DND-41 (cell line): ENCODE measurements at places on chromosomes 7 and 10.

- no peak for DNase-seq
These were observed 116.6 kb downstream of the AOAH start for GRCh38 chr7:36607721-36608095.

DNA sequence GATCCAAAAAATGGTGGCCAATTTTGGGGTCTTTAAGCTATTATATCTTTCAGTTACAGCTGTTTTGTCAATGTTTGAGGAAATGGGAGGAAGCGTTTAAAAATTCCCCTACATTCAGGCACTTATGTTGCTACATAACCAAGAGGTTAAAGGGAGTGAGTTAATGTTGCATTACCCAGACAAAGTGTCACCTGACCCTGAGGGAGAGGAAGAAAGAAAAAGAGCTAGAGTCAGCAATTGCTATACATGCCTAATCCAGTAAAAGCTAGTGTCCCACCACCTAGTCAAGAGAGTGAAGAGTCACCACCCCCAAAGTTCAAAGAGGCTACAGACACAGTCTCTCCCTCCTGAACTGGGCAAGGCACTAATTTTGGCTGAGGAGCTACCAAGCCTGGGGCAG is 69.5 kb upstream of the ZNF92 start:
- DNase-seq: no peak

DNA sequence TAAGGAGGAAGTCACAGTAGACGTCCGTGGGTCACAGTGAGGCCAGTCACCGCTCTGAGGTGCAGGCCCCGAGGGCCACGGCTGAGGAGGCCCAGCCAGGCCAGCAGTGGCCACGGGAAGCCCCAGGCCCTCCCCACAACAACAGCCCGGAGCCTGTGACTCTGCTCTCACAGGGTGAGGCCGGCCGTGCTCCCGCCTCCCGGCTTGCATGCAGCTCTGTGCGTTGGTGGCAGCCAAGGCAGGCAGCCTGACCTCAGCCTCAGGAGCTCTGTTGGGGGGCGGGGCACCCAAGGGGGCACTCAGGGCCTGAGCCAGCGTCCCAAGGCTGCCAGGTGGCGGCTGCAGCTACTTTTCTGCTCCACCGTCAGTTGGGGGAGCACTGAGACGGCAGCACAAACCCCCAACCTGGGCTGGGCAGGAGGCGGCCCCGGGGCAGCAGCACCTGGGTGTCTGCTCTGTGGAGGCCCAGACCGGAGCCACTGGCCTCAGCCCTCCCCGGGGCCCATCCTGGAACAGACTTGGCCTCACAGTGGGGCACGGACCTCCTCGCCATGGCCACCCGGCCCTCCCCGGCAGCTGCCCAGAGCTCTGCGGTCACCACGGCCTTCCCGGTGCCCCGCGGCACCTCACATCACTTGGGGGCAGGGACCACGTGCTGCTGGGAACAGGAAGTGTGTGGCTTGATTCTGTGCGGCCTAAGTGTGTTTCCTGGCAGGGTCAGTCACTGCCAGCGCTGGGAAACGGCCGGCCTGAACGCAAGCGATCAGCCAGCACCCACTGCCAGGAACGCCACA is 13.3 kb downstream of the CYP2W1 start:
- no peak for DNase-seq

DNA sequence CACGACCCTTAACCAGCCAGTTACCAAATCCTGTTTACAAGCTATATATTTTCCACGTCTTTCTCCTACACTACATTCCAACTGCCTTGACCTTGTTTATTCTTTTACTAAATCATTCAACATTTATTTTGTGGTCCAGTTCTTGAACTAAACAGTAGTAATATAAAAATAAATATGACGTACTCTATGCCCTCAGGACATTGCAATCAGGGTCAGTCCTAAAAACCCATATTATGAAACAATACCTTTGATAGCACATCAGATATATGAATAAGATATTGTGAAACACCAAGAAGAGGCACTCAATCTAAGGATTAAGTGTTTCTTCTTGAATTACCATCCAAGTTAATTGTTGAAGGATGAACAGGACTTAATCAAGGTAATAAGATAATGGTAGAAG is 52.5 kb upstream of the WNT16 start:
- DNase-seq: no peak

DNA sequence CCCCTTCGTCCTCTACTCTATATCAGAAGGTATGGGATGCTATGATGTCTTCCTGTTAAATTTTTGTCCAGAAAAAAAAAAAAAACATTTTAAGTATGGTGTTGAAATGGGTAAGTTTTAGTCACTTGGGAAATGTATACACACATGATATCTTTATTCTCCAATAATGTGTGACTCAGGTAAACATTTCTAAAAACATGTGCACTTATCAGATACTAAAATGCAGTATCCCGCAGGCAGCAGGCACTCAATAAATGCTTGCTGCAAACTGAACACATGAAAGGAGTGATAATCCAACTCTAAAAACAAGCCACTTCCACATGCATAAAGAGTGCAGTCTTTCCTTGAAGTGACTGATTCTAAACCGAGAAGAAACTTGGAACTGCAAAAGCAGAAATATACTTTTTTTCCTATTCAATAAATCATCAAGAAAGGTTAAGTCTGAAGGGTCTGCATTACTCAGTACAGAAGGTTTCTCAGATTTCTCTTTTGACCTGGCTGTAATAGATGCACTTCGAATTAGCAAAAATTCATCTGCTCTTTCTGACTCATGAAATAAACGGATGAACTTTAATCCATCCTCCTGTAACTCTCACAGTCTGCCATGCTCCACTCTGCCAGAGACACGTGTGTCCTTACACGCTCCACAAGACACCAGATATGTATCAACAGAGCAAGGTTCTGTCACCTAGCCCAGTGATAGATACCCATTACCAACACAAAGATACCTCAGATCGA is 84.0 kb downstream of the HIPK2 start:
- no peak for DNase-seq

DNA sequence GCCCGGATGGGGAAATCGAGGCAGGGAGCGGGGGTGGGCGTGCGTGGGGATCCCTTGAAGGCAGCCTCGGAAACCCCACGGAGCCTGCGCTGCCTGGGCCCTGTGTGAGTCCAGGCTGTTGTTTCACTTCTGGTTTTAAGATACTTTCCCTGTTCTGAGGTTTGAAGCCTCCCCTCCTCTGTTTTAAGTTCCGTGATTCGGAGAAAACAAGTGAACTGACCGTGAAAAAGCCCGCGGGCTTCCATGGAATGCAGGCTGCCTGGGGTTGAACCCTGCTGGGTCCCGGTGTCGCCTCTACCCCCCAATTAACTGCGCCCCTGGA is 401 bp downstream of the LRRC27 start:
- DNase-seq: no peak

- DNase-seq: no peak
These were observed 954.2 kb downstream of the PCDH15 start for GRCh38 chr10:53846809-53847208.

- no peak for DNase-seq
These were observed 52.7 kb downstream of the VWDE start for GRCh38 chr7:12350971-12351370.

- no peak for DNase-seq
These were observed 49.1 kb downstream of the PLCE1 start for GRCh38 chr10:94042834-94043175.

DNA sequence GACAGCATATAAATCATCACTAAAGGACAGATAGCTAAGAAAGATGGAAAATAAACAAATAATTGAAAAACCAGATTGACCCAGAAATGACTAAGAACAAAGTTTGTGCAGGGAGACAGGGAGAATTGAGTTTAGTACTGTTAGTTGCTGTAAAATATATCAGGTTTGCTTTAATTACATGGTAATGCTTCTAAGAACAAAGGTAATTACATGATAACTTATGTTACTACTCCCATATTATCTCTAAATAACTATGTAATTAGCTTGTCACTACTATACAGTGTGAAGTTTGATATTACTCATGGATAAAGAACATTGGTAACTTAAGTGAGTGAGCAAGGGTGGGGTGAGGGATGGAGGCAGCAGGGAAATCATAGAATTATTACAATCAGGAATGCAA is 135.2 kb upstream of the KAT6B start:
- DNase-seq: no peak

DNA sequence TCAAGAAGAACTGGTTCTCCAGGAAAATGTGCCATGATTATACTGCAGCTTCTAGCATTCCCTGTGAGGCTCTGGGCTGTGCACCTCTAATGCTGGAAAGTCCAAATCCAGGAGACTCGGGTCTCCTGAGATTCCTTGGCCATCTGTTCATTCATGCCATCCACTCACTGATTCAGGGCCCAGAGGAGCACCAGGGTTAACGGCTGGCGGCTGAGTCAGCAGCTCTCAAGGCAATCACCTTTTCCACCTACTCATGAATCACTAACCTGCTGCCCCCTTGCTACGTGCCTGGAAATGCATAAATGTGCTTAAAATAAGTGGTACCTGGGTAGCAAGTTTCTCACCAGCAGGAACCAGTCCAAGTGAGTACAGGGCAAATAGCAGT is 132.7 kb downstream of the KCNMA1 start:
- no peak for DNase-seq

GRCh38 chr7:932651-932975 is 21.9 kb downstream of the ADAP1 start:
- DNase-seq: no peak

DNA sequence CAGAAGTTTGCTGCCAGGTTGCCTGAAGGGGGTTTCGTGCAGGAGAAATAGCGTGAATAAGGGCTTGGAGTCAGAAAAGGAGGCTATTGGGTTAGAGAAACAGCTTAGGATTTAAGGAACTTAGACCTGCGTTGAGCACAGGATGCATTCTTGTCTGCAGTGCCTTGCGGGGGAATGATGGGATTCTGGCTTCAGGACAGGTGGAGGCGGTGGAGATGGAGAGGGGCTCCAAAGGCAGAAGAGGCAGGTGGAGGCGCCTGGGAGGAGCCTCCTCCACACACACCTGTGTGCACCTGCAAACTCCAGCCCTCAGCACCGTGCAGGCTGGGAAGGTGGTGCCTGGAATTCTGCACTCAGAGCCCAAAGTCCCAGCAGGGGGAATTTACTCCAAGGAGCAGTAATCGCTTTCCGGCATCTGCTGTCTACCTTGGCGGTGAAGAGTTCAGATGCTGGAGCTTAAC is 1.8 kb downstream of the CLIP2 start:
- no peak for DNase-seq

DNA sequence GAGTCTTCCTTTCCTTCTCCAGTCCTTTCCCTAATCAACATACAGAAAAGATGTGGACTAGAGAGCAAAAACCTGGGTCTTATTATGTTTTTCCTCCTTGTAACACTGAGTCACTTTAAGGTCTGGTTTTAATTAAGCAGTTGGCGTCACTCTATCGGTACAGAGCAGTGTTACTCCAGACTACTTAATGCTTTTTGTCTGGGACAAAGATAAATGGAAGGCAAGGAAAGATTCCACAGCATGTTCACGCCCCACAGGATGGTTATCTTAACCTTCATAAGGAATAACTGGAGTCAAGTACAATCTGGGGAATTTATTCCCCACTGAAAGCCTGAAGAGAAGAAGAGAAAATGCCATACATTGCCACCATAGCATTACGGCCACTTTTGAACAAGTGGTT is 145.7 kb downstream of the ELAPOR2 start:
- no peak for DNase-seq

DNA sequence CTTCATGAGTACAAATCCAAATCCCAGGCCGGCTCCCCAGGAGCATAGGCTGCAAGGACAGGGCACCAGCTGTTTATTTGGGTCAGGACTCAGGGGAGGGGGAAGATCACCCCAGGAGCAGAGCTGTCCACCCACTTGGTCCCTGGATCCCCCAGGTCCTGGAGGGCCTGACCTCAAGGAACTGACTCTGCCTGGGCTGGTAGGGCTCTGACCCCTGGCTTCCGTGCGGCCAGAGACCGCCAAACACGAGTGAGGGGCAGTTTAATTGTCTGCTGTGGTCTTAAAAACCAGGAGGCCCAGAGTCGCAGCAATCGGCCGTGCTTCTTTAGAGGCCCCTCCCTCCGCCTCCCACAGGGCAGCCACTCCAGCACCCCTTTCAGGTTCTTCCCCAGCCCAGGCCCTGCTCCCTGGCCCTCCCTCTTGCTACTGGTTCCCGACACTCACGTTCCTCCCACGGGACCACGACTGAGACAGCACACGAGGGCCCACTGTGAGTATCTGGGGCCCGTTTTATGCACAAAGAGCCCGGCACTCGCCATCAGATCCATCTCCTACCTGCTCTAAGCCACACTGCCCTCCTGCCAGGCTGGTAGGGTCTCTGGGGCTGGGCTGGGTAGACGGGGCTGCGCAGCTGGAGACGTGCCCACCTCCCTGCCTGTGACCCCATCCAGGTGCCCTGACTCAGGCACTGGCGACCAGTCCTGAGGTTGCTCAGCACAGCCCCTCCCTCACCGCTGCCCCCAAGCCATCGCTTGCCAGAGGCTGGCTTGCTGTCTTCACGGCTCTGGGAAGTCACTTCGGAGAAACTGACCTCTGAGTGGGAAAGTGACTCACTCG is 30.0 kb upstream of the CFAP46 start:
- no peak for DNase-seq

DNA sequence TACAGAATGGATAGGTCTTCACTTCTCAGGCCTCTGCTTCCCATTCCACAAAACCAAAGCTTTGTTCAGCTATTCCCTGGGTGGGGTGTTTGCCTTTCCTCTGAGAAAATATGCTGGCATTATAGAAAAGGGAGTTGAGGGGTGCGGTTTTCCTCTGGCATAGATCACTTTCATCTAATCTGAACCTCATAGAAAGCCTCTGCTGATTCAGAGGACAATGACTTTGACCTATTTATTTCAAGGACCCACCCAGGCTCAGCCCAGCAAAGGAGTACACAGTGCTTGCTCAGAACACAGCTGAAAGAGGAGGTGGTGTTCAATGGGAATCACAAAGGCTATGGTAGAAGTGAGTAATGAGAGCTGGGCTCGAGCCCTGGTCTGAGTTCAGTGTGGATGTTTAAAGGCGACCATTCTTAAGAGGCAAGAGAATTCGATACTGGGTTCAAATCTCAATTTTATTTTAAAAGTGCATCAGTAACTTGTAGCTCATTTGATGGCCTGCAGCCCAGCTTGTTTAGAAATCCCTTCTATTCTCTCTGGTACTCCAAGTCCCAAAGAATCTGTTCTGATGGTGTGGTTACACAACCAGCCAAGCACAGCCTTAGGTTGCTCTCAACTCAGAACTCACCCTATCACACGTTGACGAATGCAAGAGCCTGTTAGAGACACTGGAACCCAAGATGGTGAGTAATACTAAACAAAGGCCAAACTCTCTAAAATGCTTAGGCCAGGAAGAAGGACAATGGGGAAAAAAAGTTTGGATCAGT is 1012.8 kb downstream of the LRMDA start:
- no peak for DNase-seq
